ENCODE measurements at places on chromosomes 12 and 14.
A peak's percentile ranks its signal among the peaks of the same experiment; 100 is the strongest.

- no peak for DNase-seq
Measured at GRCh38 chr12:121838126-121838525, 20.5 kb downstream of the HPD start.

- DNase-seq = no peak
Measured at GRCh38 chr12:72543777-72544467, 271.8 kb downstream of the TRHDE start.

DNA sequence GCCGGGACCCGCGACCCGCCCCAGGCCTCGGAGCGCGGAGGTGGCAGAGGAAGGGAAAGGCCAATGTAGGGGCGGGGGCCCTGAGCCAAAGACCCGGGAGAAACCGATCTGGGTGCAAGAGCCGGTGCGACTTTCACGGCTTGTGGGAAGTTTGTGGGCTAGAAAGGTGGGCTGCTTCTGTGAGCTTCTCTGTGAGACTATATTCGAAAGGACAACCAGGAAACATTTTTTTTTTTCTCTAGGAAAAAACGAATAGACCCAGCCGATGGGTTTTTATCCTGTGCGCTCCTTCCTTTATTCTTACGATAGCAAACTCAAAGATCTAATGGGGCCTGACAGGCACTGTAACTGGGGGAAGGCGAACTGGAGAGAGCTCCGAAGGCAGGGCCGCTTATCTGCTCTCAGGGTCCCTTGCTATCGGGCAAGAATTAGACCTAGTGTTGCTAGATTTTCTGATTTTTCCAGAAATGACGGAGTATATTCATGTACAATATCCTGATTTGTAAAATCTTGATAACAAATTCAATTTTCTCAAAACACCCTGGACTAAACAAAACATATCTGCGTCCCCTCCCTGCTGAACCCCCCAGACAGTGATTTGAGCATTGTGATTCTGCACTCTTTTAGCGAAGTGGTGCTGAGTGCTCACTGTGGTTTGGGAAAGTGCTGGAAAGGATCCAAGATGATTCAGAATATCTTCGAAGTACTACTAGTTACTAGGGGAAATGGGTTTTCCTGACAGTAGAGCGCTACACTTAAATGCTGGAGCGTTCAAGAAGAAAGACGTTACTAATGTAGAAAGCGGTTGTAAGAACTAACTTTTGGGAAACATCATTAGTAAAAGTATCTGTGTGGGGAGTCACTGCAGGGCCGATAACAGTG is 563 bp upstream of the STXBP6 start:
- DNase-seq = peak; percentile 70

GRCh38 chr12:20473133-20473532 is 104.8 kb downstream of the PDE3A start:
- no peak for DNase-seq

GRCh38 chr14:58297412-58297761 is 968 bp upstream of the ARID4A start:
- DNase-seq = peak; percentile 72

- DNase-seq = no peak
Measured at GRCh38 chr12:95545731-95546490, 5.4 kb downstream of the USP44 start.

All from adipocyte (in vitro differentiated cells).